Progenitor cell of endocrine pancreas (in vitro differentiated cells): ENCODE measurements at places on chromosomes 6 and 20.

- DNase-seq, result no peak
Measured at GRCh38 chr20:24896984-24897383, 52.1 kb upstream of the CST7 start.

GRCh38 chr6:27502508-27503435 lies 29.9 kb upstream of the ZNF184 start:
- no peak for DNase-seq

GRCh38 chr6:35736253-35736894 lies 458 bp upstream of the ARMC12 start:
- peak; percentile 68 for DNase-seq

DNA sequence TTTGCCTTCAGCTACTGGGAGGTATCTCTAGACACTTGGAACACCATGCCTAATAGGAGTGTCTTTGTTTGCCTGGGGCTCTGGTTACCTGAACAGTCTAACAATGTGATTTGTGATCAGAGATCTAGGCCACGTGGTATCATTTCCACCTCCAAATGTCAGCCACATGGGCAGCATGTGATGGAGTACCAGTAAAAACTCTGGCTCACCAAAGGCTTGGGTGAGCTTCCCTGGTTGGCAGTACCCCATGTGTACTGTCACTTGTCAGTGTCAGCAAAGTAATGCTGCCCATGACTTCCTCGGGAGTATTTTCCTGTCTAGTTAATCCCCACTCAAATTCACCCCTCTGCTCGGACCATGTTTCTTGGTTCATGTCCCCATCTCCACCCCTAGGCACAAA lies 195.2 kb upstream of the LRFN2 start:
- DNase-seq, result no peak

DNA sequence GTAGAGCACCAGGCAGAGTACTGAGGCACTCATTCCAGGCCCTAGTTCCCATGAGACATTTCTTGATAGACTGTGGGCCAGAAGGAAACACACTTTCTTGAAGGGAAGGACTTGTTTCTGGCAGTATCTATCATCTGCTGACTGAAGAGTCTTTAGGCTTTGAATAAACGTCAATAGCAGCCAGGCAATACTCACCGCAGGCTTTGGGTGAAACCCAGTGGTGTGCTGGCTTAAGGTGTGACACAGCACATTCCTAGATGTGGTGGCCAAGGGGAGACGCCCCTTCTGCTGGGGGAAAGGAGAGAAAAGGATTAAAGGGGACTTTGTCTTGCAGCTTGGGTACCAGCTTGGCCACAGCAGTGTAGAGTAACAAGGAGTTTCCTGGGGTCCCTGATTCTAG lies 1039.6 kb downstream of the HACE1 start:
- DNase-seq, result no peak

DNA sequence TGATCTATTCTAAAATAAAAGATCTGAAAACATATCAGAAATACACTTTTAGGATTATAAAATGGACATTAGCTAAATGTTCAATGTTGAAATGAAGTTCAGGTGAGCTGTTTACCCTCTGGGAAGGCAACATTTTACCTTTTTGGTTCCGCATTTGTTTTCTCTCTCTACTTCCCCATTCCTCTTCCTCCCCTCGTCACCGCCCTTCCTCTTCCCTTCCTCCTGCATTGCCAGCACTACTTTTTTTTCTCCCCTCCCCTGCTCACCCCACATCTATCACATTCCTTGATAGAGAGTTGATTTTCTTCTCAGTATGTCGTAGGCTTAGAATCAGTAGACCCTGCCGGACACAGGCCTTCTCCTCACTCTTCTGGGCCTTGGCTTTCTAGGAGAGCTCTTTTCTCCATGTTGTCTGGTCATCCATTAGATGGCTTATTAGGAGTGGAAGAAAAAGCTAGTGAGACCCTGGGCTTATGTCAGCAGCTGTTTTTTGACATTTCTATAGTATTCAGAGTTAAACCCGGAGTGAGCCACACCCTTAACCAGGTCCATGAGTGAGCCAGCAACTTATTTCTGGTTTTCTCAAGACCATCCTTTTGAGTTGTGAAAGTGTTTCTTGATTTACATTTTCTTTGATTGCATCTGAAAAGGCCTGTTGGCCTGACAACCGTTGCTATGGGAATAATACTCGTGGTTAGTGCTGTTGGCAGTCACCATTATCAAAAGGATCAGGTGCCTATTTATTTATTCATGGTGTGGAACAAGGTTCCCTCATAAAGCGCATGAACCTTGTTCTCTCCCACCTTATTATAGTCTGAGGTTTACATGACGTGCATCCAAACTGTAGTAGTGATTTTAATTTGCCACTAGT lies 90.9 kb downstream of the DTD1 start:
- DNase-seq, result no peak

- DNase-seq, result no peak
Measured at GRCh38 chr6:2705256-2705655, 45.5 kb downstream of the MYLK4 start.

DNA sequence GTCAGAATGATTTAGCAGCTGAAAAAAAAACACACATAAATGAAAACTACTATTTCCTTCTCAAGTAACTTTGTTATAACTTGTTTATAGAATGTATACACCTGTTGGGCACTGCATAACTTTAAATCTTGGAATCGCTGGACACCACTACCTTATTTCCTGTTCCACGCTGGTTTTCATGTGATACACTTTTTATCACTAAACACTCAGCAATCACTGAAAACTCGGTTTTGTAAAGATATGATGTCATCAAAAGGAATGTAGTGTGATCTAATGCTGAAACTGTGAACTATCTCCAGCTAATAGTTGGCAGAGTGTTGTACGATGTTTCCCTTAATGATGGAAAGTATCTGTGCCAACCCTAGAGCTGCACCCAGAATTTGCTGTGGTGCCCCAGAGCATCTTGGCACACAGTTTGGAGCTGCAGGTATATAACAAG lies 127.9 kb downstream of the BACH2 start:
- no peak for DNase-seq

DNA sequence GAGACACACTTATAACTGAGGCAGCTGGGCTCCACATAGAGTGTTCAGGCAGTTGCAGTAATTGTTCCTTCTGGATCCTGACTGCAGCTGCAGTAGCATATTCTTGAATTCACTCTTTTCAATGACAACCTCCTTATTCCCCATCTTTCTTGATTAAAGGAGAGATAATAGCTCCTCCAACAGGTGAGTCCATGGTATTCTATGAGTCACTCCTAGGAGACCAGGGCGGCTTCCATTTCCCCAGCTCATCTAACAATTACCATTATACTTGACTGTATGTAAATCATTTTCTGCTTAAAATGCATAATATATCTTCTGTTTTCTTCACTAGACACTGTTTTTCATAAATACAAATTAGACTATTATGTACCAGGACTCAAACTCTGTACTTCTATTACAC lies 62.4 kb downstream of the TENT5A start:
- DNase-seq, result no peak

DNA sequence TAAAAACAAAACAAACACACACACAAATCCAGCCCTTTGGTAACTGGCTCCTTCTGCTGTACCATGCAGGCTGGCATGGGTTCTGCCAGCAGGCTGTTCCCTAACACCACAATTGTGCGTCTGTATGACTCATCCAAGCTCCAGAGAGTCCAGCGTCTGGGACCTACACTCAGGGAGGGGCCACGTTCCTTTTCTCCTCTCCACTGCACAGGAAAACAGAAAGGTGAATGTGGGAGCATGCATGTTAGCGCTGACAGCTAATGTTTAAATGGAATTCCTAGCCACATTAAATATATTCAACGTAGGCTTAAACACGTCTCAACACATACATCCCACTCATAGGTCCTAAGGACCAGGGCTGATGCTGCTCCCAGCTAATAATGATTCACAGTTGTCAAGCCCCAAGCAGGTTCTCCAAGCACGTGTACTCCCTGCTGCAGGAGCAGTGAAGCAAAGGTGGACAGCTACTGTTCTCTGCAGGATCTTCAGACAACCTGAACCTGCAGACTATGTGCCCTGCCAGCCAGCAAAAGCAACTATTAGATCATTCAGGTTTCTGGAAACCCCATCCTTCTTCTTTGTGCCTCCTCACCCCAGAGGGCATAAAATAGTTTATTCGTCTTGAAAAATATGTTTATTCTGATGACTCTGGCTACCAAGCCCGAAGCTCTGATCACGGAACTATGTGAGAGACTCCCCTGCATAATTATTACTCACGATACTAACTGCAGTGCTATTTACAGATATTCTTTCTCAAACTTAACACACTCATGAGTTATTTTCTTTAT lies 20.9 kb downstream of the MAP1LC3A start:
- no peak for DNase-seq
